ENCODE measurements at places on chromosomes 11 and 22.
A peak's percentile ranks its signal among the peaks of the same experiment; 100 is the strongest.

- no peak for DNase-seq
These were observed 24.1 kb upstream of the KRTAP5-7 start for GRCh38 chr11:71502871-71503435.

DNA sequence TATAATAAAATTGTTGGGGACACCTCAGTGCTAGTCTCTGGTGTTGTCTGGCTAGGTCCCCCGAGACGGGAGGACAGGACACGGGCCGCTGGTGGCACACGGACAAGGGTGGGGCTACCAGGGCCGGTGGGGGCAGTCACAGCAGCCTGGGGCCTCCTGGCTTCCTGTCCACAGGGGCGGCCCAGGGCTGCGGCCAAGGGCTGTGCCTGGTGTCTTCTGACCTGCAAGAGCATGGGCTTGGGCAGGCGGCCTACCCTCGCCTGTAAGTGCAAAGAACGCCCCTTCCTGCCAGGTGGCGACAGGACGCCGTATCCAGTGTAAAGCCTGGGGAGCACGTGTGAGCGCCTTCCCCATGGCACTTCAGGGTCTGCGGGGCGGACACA is 3.6 kb downstream of the LRFN4 start:
- no peak for DNase-seq

DNA sequence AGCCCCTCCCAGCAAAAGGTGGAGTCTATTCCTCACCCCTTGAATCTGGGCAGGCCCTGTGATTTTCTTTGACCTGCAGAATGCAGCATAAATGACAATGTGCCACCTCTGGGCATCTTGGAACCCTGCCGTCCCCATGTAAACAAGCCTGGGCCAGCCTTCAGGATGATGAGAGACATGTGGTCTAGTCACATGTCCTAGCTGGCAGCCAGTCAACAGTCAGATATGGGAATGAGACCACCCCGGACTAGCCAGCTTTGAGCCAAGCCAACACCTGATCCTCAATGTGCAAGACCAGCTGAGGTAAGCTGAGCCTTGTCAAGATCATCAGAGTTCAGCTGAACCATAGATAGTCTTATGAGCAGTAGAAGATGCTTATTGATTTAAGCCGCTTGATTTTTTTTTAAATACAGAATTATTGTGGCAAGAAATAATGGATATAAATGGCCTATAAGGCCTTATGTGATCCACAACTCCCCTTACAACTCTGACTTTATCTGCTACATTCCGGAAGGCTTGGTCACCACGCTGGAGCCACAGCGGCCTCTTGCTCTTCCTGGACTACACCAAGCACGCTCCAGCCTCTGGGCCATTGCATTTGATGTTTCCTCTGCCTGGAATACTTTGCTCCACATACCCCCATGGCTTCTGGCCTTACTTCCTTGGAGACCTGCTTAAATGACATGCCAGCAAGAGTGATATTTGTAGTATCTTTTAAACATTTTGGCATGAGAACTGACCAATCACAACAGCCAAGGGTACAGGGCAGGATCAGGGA is 225.9 kb upstream of the SESN3 start:
- DNase-seq, result no peak

DNA sequence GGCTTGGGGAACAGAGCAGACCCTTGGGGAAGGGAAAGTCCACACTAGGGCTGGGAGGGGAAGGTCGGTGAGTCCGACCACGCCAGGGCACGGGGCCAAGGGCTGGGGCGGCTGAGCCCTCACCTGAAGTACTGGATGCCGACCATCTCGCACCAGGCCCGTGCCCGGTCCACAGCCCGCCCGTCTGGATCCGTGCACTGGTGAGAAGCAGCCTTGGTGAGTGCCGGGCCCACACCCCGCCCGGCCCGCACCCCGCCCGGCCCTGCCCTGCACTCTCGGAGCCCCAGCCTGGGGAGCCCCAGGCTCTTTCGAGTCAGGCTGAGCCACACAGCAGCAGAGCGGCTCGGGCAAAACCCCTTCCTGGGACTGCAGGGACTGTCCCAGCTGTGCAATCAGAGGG is 1.9 kb upstream of the BAIAP2L2 start:
- no peak for DNase-seq

DNA sequence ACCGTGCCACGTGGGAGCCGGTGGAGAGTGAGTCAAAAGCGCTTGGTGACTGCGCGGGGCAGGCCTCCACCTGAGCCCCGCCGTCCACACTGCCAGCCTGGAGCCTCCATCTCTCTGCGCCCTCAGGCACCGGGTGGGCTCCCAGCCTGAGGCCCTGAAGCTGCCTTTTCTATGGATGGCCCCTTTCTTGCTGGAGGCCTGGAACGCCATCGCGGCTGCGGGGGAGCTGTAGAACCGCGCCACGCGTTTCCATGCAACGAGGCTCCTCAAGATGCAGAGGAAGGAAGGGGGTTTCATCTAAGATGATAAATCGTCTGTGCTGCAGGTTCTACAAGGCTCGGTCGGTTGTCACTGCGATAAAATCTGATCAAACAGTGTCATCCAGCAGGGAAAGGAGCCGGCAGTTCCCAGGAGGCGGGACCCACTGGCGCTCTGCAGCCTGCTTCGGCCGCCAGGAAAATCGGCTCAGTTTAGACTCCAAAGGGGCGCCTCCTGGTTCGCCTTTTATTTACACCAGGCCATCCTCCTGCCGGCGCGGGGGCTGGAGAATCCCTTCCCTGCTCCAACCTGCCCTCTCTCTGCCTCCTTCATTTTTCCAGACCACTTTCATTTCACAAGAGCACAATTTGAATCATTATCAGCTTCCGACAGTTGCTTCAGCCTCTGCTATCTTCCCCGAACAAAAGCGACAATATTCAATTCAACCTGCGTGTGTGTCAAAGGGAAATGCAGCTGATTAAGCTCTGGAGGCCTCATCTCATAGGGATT is 624.4 kb downstream of the BRD1 start:
- no peak for DNase-seq

DNA sequence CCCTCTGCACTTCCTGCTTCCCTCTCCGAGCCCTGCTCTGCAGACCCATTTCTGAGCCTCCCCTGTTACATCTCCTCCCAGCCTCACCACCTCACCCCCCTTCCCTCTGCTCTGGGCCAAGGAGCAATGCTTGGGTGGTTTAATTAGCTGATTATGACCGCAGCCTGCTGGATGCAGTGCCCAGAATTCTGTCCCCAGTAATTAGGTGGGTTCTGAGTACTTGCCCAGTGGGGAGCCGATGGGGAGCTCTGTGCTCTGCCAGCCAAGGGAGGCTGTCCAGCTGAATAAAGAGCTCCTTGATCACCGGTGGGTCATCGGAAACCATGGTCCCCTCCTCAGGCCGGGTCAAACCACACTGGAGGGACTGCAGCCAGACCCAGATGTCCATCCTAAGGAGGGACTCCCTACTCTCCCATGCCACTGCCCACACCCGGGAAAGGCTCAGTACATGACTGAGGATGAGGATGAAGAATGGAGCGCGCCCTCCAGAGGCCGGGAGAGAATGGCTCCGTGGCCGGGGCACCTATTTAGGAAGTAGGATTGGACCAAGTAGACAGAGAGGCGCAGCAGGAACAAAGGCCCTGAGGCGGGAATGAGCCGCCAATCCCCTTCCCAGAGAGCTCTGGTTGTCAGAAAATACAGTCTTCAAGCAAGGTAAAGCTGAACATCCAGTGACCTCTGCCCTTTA is 9.1 kb downstream of the ARRB1 start:
- peak; percentile 59 for DNase-seq

DNA sequence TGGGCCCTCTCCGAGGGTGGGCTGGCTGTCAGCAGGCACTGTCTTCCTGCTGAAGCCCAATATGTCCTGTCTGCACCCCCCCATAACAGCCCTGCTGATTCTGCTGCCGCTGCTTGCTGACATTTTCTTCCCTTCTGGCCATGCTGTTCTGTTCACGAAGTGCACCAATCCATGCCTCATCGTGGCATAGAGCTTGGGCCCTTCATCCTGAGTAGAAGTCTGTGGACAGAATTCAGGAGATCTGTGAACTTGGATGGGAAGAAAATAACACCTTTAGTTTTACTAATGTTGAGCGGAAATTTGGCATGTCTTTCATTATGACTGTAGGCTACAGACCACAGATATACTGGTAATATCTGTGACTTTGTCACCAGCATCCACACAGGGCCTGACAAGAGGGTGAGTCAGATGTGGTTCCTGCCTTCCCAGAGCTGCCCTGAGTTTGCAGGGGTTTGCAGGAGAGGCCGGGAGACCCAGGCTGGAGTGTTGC is 14.1 kb upstream of the KIAA0930 start:
- DNase-seq, result no peak

DNA sequence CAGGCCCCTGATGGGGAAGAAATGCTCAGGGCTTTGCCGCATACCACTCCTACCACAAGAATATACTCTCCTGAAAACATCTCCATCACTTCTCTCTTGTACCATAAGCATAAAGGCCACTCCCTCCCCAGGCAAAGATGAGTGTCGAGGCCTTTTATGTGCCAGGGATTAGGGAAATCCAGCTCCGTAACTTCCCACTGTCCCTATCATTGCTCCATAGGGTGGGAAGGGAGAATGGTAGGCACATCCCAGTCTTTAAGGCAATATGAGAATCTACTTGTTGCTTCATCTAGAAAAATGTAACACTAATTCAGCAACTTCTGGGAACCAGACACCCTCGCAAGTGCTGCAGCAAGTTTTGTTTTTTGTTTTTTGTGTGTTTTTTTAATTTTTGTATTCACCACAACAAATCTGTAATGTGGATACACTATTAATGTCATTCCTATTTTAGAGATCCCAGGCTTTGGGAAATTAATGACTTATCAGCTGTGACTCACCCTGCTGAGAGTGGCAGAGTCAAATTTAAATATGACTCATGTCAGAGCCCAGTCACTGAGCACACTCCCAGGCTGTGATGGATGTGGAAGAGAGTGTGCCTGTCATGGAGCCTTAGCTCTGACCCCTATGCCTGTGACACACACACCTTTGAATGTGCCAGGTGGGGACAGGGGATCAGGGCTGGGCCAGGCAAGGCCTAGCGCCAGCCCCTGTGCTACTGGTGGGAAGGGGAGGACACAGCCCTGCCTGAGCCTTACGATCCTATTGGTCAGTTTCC is 23.4 kb downstream of the PANX1 start:
- DNase-seq, result peak; percentile 8

- DNase-seq, result no peak
These were observed 21.7 kb upstream of the NRGN start for GRCh38 chr11:124717786-124718651.

DNA sequence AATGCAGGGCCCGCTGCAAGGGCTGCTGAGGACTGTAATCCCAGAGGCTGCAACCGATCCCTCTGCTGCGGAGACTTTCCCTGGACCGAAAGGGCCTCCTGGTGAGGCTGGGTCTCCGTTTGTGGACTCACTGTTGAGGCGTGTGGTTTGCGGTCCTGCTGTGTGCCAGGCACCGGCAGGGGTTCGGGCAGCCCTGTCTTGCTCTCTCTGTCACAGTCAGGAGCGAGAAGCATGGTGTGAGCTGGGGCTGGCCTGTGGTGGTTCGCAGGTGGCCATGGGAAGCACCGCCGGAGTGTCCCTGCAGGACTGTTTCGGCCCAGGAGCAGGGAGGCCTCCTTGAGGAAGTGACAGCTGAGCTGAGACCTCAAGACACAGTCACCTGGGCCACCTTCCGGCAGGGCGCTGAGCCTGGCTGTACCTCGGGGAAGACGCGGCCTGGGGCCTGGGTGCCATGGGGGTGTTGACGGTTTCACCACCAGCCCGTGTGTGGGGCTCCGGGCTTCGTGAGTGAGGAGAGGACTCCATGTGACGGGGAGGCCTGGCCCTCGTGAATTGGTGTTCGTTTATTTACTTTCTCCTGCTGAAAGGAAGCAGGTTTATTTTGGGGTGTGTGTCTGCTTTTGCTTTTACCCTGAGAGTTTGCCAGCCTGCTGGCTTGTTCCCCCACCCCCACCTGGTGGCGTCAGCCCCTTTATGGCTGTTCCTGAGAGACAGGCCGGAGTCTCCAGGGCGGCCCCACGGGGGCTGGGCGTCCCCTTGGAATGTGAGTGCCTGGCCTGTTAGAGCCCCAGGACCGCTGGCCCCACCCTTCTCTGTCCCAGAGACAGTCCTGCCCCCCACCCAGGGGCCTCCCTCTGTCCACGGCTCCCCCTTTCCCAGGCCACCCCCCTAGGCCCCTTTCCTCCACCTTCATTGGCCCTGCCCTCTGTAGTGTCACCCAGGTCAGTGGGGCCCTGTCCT is 122.5 kb downstream of the KCNQ1OT1 start:
- DNase-seq, result no peak
